ENCODE measurements at places on chromosomes 2 and 18. TPM values are rescaled to one million over a fixed set of nuclear protein-coding genes. Genes with fewer than 3 reads are reported as not detected.

DNA sequence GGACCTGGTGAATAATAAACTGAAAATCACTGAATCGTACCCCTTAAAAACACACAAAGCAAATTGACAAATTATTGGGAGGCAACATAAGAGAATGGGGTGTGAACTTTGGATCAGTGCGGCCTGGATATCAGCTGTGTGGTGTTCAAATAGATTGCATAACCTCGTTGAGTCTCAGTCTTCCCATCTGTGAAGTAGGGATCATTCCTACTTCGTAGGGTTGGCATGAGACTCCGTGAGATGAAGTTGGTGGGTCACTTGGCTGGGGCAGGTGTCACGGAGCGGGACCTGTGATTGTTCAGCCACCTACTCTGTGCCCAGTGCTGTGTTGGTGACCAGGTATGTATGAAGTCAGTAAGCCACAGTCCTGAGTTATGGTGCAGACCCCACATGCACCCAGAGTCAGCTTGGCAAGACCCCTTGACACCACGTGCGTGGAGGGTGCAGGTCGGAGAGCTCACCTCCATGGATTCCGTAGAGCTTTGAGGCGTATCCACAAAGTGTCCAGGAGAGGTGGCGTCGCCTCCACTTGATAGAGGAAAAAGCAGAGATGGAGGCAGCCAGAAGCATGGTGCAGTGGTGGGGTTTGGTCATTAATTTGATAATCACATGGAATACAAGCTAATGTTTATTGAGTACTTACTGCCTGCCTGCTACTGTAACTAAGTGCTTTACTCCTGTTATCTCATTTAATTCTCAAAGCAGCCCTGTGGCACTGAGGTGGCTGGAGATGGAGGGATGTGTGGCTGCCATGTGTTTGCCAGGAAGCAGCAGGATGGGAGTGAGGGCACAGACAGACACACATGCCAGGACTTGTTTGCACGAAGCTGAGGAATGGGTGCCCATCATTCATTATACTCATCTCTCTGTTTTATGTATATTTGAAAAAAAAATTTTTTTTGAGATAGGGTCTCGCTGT is 35.8 kb downstream of the HPCAL1 start:
- no peak for DNase-seq

DNA sequence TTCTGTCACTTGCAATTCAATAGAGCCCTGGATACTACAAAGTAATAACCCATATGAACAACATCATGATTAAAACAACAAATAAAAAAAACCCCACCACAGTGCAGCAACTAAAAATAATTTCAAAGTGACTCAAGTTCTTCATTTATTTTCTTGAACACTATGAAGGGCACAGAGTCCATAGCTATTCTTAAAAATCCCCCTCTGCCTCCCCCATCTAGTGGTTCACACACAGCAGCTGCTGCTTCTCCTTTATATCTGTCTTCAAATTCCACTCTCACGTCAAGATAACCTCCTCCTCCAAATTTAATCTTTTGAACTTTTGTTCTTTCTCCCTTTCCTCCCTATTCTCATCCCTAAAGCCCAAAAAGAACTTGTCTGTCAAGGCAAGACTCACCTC is 591.3 kb downstream of the ZEB2 start:
- no peak for DNase-seq

The SOCS6 gene
- total RNA-seq: 38.7 TPM

GRCh38 chr2:119782308-119783027 is 22.7 kb downstream of the PTPN4 start:
- no peak for DNase-seq

The ADAM23 gene
- total RNA-seq: 0.29 TPM

DNA sequence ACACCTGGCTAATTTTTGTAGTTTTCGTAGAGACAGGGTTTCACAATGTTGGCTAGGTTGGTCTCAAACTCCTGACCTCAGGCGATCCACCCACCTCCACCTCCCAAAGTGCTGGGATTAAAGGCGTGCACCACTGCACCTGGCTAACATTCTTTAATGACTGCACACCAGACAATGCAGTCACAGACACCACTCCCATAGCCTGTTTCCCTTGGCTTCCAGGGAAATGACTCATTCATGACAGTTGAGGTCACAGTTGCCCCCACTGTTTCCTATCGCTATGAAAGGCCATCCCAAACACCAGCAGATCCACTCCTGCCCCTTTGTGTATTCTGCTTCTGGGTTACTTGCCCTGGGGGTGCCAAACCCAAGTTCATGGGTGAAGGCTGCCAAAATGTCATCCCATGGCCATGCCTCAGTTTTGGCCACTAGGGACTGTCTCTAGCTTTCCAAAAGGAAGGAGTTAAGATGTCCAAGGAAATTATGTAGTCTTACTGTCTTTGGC is 8.7 kb downstream of the CHMP1B start:
- no peak for DNase-seq

The AGXT gene
- total RNA-seq: not detected

Measured in osteoblast (primary cell).